ENCODE measurements at places on chromosomes 1 and 21.
A peak's percentile ranks its signal among the peaks of the same experiment; 100 is the strongest.

DNA sequence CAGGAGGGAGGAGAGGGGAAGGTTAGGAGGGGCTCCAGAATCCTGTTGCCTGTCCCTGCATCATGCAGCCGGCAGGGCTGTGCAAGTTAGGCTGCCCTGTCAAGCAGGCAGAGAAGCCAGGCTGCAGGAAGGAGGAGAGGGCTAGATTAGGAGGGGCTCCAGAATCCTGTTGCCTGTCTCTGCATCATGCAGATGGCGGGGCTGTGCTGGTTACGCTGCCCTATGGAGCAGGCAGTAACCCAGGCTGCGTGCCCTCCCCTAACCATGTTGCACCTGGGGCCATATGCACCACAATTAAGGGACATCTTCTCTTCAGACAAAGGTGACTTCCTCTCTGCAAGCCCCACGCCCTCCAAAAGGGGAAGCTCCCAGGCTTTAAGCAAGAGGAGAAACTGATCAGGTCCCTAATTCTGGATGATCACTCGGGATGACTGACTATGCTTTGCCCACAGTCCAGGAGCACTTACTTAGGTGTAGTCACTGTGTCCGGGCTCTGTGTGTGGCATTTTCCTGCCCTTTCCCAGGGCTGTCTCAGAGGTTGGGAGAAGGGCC is 457.4 kb downstream of the SETD4 start:
- DNase-seq, result no peak

DNA sequence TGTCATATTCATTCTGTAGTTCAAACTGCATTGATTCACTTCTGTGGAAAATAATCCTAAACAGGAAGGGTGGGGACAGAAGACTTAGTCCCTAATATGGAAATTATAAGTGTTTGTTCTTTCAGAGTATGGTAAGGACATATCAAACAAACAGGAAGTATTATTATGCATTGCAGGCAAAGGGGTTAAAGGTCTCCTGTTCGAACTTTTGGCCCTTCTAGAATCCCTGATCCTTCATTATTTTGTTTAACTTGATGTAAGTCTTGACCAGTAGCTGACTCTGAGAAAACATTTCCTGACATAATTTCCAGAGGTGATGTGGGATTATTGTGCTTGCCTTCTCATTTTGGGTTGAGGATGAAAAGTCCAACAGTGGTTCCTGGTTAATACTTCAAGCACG is 215.4 kb upstream of the ADGRL2 start:
- DNase-seq, result no peak

DNA sequence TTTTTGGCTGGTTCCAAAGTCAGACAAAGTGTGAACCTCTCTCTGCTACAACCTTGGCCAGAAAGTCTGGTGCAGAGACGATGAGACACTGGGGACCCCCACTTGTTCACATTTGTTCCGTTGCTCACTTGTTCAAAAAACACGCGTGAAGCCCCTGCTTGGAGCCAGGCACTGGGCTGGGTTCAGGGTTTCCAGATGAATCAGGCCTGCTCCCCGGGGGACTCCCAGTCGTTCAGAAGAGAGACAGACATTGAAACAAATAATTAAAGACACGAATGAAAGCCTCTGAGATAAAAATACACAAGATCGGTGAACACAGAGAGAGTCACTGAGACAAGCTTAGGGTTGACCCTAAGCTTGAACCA is 101.5 kb upstream of the RUNX3 start:
- no peak for DNase-seq

GRCh38 chr21:32797679-32798078 is 26.1 kb upstream of the PAXBP1 start:
- no peak for DNase-seq

DNA sequence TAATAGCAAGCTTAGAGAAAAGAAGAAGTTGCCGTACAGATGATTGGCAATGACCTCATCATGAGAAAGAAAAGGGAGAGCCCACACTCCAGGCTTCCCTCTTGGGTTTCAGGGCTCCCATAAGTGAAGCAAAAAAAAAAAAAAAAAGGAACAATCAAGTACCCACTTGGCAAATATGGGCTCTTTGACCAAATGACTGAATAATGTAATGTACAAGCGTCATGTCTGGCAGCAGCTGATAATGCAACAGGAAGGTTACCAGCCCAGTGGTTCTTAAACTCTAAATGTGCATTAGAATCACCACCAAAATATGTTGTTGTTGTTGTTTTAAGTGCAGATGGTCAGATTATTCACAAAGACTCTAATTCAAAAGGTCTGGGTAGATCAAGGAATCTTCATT is 13.5 kb downstream of the TNFSF4 start:
- no peak for DNase-seq

GRCh38 chr1:84090447-84091245 is 53.4 kb upstream of the PRKACB start:
- no peak for DNase-seq

GRCh38 chr1:7888248-7889081 is 35.6 kb upstream of the UTS2 start:
- no peak for DNase-seq

- DNase-seq, result no peak
Observed at GRCh38 chr1:54305906-54306514, 100.2 kb downstream of the SSBP3 start.

DNA sequence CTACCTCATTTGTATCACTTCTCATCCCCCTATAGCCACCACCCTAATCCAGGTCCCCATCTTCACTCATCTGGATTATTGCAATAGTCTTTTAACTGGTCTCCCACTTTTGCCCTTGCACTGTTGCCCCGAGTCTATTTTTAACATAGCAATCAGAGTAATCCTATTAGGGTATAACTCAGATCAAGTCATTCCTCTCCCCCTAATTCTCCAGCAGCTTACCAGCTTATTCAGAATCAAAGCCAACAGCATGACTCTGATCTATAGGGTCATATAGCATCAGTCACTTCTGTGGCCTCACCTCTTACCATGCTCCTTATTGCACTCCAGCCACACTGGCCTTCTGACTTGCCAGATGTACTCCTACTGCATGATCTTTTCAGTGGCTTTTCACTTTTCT is 140.7 kb downstream of the PAPPA2 start:
- DNase-seq, result no peak

- peak; percentile 52 for DNase-seq
Observed at GRCh38 chr1:153542956-153543711, 2.4 kb upstream of the S100A5 start.

- no peak for DNase-seq
Observed at GRCh38 chr21:36381841-36382589, 3.2 kb upstream of the CHAF1B start.

DNA sequence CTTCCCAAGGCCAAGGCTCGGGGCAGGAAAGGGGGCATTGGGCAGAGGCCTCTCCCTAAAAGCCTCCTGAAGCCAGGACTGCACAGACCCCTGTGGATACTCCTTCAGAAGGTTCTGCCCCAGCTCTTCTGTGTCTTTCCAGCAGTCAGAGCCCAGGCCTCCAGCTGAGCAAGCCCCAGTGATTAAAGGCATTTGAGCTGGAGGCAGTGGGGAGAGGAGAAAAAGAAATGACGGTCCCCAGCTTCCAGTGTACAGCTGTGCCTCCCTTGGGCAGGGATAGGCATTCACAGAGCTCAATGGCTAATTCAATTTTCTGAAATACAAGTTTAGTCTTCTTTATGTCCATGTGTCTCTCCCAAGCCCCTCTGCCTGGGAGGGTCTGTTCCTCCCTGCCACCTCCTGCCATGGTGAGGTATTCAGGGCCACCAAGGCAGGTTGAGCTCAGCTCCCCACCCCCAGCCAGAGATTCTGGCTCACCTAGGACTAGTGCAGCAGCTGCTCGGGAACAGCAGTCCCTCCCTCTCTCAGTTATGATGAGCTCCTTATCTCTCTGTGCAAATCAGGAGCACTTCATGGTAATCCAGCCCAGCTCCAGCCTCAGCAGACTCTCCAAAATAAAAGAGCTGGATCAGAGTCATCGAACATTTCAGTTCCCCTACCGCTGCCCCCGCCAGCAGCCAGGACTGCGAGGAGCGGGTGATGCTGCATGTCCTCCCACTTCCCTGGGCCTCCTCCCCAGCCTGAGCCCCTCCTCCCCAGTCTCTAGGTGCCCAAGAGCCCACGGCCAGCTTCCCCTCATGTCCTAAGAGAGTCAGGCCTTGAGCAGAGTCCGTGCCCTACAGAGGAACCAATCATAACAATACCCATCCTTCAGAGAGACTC is 208.4 kb upstream of the ZC3H12A start:
- DNase-seq, result no peak

- DNase-seq, result no peak
Observed at GRCh38 chr1:160346463-160346862, 3.3 kb downstream of the NCSTN start.

DNA sequence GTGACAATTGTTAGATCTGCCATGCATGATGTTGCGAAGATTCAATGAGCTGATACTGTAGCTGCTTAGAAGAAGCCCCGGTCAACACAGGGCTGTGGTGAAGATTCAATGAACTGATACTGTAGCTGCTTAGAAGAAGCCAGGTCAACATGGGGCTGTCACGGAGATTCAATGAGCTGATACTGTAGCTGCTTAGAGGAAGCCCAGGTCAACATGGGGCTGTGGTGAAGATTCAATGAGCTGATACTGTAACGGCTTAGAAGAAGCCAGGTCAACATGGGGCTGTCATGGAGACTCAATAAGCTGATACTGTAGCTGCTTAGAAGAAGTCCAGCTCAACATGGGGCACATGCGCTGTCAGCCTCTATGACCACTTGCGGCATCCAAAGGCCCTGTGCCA is 18.8 kb upstream of the BACE2 start:
- DNase-seq, result no peak

GRCh38 chr21:24594082-24594481 is 1013.2 kb downstream of the MRPL39 start:
- DNase-seq, result no peak

- DNase-seq, result no peak
Observed at GRCh38 chr1:99944192-99944591, 25.6 kb upstream of the SLC35A3 start.

DNA sequence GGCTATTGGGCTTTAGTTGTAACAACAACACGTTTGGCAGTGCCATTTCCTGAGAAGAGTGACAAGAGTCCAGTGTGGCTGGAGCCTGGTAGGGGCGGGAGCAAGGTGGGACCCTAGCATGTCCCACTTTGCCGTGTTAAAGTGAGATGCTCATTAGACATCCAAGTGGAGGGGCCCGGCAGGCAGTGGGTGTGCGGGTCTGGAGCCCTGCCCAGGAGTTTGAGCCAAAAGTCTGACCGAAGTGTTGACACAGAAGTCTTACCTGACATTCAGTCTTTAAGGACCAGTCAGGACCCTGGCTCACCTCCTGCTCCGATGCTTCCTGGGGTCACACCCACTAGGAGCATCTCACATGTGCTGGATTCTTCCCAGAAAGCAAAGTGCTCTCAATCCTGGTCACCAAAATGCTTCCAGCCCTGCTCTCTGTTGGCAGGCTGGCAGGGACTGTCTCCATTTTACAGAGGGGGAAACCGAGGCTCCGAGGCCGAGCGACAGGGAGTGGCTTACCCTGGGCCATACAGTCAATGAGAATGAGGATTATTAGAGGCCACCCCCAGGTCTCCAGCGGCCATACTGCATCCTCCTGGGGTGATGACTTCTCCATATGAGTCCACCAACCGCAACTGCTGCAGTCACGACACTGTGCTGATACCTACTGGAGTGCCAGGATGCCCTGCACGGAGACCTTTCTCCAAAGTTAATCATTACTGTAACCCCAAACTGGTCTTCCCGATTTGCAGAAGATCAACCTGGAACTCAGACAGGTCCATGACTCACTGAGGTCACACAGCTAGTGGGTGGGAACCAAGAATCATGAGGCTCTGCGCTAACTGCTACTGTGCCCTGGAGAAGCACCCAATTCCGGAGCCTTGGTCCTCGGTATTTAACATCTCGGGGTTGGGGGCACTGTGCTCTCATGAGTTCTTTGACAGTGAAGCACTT is 112.7 kb downstream of the PRDM2 start:
- DNase-seq, result no peak

- DNase-seq, result no peak
Observed at GRCh38 chr1:42340901-42341300, 5.9 kb upstream of the FOXJ3 start.

- DNase-seq, result no peak
Observed at GRCh38 chr1:14682941-14683621, 84.6 kb downstream of the KAZN start.

DNA sequence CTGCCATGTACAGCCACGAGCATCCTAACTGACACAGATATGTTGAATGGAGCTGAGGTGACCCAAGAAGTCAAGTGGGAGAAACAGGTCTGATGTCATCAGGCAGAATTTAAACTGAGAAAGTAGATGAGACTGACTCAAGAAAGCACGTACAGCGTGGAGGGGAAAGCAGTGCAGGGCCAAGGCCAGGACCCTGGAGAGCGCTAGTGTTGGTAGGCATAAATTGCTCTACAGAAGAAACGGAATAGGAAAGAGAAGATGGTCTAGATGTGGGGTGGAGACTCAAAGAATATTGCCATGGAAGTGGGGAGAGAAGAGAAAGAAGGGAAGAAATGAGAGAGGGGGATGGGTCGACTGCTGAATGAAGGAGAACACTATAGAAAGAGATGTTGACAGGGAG is 45.3 kb upstream of the GJB5 start:
- no peak for DNase-seq

DNA sequence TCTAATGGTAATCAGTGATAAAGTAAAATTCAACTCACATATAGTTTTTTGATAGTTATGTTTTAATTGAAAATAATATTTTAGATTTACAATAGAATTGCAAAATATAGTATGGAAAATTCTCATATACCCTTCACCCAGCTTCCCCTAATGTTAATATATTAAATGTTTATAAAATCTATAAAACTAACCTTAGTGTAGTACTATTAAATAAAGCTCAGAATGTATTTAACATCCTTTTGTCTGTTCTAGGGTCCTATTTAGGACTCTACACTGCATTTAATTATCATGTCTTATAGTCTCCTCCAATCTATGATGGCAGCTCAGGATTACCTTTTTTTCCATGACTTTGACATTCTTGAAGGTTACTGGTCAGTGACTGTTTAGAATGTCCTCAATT is 389.2 kb downstream of the LMX1A start:
- DNase-seq, result no peak

DNA sequence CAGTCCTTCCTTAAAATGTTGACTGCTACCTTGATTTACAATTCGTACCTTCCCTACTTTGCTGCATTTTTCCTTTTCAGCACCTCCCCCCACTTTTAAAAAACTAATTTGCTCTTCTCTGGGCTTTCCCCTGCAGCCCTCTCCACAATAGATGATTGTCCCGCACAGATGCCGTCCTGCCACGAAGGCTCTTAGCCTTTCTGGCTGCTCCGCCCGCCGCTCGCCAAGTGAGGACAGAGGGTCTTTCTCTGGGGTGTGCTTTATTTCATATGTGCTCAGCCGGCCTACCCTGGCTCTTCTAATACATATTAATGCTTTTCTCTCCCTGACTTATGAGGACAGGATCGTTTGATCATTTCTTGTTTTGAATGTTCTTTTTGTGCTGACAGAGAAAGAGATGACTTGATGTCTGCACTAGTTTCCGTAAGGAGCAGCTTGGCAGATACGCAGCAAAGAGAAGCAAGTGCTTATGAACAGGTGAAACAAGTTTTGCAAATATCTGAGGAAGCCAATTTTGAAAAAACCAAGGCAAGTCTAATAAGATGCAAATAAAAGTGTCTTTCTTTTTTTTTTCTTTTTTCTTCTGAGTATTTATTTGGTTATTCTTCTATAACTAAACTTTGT is 60.6 kb downstream of the SDCCAG8 start:
- no peak for DNase-seq

All from SW480 (cell line).